ENCODE measurements at places on chromosomes 7 and 10.

- DNase-seq, result no peak
Measured at GRCh38 chr7:155470686-155471638, 13.0 kb downstream of the EN2 start.

DNA sequence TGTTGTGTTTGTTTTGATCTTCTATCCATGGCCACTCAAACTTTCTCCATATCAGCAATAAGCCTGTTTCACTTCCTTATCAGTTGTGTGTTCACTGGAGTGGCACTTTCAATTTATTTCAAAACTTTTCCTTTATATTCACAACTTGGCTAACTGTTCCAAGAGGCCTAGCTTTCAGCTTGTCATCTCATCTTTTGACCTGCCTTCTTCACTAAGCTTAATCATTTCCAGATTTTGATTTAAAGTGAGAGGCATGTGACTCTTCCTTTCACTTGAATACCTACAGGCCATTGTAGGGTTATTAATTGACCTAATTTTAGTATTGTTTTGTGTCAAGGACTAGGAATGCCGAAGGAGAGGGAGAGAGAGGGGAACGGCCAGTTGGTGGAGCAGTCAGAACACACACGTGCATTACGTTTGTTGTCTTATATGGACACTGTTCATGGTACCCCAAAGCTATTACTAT, 5.5 kb upstream of the GNAT3 start:
- DNase-seq, result no peak

DNA sequence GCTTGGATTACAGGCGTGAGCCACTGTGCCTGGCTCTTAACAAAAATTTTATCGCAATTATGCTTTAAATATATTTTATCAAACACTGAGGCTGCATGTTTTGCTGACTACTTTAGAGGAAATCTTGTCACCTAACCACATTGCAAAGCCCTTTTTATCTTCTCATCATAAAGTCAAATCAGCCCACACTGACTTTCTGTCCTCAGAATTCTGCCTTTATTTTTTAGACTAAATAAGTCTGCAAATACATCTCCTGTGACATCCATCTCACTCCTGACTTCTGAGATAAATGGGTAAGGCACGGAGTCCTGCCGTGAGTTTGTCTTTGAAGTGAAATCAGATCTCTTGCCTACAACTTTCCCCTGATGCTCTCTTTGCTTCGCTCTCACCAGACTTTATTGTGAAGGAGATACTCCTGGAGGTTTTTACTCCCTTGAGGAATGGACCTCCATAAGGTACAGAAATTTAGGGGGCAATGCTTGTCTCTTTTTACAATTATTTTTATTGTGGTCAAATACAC, 23.5 kb upstream of the UCMA start:
- DNase-seq, result no peak

GRCh38 chr7:135774284-135774683, 25.7 kb upstream of the FAM180A start:
- no peak for DNase-seq

DNA sequence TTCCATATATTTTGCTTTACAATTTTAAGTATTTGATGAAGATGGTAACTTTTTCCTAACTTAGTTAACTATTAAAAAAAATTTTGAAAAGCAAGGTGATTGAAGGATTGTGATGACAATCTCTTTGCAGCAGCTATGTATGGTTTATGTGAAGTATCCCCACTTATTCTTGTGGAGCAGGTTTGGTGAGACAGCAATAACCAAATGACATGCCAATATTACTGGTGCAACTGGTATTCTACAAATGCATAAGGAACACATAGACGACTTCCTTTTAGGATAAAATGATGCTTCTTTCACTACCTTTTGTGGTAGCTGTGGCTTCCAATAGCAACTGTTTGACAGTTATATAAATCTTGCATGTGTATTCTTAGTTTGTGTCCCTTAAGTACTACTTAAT, 465.3 kb downstream of the PLXDC2 start:
- DNase-seq, result no peak

All from activated CD4-positive, alpha-beta T cell treated with anti-CD3 and anti-CD28 coated beads, Interleukin-2, amount 50 U/mL, for 48 hours (primary cell).